Muscle of back (tissue), 13 donors: ENCODE measurements at places on chromosomes 7 and 10. TPM values are rescaled to one million over a fixed set of nuclear protein-coding genes. Genes with fewer than 3 reads are reported as not detected.

DNA sequence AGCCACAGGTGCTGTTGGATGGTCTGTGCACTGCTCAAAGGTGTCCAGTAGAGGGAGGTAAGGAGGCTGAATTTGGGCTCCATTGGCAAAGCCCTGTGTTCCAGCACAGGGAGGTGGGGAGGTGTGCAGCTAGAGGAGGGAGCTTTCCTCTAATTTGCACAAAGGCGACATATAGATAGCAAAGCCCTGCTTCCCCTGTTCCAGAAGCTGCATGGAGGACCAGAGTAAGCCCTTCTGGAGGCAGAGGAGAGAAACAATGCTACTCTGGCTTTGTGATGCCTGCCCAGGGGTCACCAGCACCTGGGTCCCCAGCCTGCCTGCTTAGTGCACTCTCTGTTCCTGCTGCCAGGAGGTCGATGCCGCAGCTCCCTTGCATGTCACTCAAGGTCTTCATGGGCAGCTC lies 3.4 kb upstream of the ARHGAP22 start:
- DNase-seq = no peak

The FAM25A gene
- not detected for polyA plus RNA-seq

- DNase-seq = no peak
These were observed 468.0 kb downstream of the PARD3 start for GRCh38 chr10:34347131-34347530.

DNA sequence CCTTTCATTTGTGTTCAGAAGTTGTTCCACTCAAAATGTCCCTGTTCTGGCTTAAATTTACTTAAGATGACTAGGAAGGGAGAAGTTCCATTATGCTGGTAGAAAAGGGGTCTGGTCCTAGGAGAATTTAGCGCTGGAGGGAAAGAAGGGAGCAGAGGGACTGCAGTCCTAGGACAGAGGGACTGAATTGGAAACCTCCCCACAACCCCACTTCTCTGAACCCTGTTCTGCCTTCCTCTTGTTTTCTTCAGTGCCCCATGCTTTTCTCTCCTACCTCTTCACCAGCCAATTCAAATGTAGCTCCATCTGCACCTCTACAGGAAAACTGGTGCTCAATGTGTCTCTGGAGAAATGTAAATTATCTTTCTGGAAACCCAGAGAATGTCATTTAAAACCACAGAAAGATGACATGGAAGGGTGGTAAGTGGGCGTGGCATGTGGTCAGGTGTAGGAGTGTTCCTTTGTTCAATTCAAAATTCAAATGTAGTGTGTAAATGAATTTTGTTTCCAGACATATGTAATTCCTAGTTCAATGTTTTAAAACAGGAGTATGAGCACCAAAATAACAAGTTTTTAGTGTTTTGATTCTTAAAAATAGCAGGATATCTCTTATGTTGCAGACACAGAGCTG lies 24.0 kb upstream of the RHOBTB1 start:
- DNase-seq = no peak

The KCND2 gene
- 1.5 TPM for polyA plus RNA-seq

The ASB10 gene
- polyA plus RNA-seq = 3.0 TPM

DNA sequence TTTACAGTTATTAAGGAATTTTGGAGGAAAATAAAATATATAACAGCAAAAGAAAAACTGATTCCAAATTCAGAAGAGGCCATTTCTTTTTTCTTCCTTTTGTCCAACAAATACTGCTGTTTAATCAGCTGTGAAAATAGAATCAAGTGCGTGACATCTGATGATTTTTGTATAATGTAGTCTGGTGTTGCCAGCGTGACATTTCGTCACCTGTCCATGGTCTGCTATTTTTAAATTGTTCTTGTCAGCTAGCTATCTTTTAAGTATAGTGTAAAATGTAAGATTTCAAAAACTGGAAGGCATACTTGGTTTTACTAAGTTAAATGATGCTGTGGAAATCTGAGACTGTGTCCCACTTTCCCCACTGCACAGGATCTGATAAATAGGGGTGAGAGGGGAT lies 105.9 kb downstream of the CPEB3 start:
- DNase-seq = no peak

DNA sequence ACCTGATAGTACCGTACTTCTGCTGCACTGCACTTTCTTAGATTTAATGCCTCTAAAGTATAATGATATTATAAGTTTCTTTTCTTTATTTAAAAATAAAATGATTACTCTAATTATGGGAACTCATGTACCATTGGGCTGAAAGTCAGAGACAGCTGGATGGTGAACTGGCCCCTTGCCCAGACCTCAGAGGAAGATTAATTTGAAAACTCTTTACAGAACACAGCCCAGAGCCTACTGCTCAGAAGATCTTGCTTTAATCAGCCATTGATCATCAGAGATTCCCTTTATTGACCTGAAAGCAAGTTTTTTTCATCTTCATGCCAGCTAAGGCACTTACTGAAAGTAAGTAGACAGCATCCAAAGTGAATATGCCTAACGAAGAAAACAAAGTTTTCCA lies 341.7 kb downstream of the GFRA1 start:
- DNase-seq = no peak

DNA sequence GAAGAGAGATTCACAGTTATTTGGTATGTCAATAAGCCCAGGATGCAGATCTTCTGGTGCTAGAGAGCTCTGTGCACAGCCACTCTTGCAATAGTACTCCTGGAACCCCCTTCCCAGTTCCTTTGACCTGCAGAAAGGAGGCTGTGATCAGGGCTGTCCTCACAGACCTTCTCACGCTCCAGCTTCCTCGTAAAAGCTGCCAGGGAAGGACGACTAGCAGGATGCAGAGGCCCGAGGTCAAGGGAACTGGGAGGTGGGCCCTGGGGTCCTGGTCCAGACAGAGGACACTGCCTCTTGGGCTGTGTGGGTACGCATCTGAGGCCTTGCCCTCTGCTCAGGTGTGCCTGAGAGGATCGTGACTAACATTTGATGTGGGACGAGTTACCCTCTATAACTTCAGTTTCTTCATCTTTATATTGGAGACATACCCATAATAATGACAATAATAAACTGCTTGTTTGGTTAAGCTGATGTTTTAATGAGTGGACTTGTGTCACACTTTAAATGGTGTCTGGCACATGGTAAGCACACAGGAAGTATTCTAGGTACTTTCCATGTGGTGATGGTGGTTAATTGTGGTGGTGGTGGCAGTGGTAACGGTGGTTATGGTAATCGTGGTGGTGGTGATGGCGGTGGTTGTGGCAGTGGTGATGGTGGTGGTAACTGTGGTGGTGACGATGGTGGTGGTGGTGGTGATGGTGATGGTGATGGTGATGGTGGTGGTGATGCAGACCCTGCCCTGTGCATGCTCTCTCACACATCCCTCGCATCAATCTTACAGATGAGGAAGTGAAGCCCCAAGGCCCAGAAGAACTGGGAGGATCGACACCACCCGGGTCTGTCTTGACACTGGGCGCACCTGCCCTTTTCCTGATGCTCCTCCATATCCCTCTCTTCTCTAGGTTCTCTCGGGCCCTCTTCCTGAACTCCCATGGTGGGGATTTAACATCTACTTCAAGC lies 235.2 kb upstream of the GRB10 start:
- DNase-seq = no peak

- peak; percentile 83 for DNase-seq
These were observed 1.2 kb downstream of the HOXA11 start for GRCh38 chr7:27183682-27184336.

The FXYD4 gene
- 0.67 TPM for polyA plus RNA-seq

The ZNF425 gene
- 4.5 TPM for polyA plus RNA-seq

The VIPR2 gene
- 8.4 TPM for polyA plus RNA-seq

The TFEC gene
- 1.3 TPM for polyA plus RNA-seq

DNA sequence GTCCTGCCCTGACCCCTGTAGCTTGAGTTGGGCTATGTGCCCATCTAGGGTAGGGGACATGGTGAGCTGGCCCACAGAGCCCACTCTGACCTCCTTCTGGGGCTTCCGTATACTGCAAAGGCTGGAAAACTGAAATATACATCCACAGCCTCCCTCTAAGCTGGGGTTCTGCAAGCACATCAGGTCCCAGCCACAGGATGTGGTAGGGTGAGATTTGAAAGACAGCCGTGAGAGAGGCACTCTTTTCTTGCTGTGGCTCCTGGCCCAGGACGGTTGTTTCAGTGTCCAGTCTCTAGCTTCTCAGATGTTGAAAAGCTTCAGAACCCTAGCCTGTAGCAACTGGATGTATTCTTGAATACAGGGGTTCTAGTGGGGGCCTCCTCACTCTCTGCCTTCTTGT lies 60.1 kb upstream of the ADRB1 start:
- DNase-seq = no peak

The MAGI2 gene
- polyA plus RNA-seq = 6.3 TPM

The SYT15 gene
- 2.8 TPM for polyA plus RNA-seq

DNA sequence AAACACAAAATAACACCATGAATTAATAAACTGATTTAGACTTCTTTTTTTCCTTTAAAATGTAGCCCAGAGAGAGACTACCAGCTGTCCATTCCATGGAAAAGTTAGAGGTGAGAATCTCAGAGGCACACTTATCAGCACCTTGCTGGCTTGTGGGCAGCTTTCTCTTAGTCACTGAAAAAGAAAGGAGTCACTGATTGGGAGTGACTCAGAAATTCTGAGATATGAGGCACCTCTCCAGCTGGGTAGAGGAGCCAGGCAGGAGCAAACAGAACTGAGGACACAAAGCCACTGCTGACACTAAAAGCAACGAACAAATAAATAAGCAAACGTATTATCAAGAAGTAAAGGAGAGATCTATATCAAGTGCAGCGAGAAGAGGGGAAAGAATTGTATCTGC lies 310.6 kb downstream of the PARD3 start:
- no peak for DNase-seq

DNA sequence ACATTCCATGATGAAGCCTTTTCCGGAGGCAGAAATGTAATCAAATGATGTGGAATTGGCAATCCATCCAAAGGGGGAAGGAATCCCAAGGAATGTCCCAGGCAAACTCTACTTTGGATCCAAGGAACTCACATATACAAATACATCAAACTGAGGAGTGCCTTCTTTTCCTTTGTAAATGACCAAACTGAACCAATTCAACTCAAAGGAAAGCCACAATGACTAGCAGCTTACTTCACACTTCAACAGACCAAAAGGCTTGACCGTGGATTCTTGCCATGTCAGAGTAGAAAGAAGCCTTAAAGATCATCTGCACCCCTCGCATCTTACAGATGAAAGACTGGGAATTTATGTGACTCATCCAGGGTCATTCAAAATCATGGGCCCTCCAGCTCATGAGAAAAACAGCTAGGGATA lies 79.7 kb upstream of the MACROH2A2 start:
- no peak for DNase-seq

GRCh38 chr10:70337201-70337651 lies 45.2 kb downstream of the LRRC20 start:
- no peak for DNase-seq

DNA sequence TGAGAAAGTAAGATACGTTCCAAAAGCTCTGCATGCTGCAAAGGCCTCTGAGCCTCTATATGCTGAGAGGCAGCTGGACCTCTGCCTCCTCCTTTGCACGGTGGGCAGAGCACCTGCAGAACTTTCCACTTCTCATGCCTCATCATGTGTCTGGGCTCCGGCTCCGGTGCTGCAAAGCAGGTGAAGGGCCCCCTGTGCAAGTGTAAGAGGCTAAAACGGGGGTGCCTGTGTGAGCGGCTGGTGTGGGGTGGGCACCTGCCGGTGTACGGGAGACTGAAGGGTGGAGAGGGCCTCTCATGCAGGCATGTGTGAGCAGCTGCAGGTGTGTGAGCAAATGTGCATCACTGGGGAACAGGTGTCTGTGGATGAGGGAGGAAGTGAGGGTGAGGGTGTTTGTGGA lies 121.0 kb downstream of the KCNMA1 start:
- no peak for DNase-seq

GRCh38 chr7:128005759-128006159 lies 25.5 kb downstream of the LRRC4 start:
- no peak for DNase-seq

DNA sequence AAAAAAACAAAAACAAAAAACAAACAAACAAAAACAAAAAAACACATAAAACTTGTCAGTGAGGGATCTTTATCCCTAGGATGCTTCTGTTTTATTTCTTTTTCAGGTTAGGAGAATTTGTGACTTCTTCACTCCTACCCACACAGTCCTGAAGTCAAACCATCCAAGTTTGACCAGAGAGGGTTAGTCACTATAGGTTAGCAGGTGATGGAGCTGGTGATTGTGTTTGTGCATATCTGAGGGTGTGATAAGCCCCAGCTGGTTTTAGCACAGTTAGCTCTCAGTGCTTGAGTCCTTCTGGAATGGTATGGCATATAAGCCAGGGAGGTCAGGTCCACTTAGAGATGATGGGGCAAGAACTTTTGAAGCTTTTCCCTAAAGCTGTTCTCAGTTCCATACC lies 11.8 kb upstream of the IKZF1 start:
- no peak for DNase-seq

GRCh38 chr10:66627156-66627555 lies 298.7 kb upstream of the LRRTM3 start:
- DNase-seq = no peak

DNA sequence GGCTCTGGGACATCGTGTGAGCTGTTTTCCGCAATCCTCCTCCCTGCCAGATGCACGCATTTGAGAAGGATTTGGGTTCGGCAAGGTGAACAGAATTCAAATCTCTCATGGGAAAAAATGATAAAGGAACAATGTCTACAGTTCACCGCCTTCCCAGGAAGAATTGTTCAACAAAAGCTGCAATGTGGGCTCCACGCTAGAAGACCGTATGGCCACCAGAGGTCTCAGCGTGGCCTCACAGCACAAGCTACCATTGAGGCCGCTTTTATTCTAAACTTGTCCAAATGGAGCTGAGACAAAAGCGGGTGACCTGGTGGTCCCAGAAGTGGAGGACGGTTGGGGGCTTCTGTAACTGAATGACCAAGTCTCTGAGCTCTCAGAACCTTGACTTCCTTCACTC lies 733.1 kb downstream of the PARD3 start:
- no peak for DNase-seq

DNA sequence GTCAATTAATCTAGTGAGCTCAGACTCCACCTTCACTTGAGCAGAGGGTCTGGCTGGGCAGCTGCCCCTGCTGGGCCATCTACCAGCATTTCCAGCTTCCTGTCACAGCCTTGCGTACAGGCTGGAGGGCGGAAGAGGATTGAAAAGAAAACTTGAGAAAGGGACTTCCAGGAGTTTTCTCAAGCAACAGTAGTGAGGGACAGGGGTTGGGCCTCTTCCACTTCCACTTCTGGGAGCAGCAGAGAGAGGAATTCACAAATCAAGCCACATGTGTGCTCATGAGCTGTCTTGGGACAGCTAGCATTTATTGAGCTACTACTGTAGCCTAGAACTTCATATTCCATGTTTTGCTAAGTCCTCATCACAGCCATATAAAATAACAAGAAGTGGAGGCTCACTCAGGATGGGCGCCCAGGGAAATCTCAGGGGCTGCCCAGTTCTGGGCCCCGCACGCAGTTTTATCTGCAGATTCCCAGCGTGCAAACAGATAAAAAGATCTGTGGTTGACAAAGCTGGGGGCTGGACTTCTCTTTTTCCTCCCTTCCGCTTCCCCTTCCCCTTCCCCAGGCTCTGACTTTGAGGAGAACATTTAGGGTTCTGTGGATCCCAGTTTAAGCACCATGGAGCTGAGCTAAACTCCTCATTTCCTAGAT lies 135.8 kb downstream of the RGS10 start:
- no peak for DNase-seq
